ENCODE measurements at places on chromosomes 11 and 22.

- no peak for DNase-seq
Measured at GRCh38 chr22:26565181-26565580, 24.8 kb downstream of the TPST2 start.

GRCh38 chr22:21866833-21867527 lies 465 bp downstream of the MAPK1 start:
- DNase-seq = no peak

- peak; percentile 81 for DNase-seq
Measured at GRCh38 chr11:797296-798092, 587 bp downstream of the SLC25A22 start.

GRCh38 chr22:25728071-25728470 lies 13.9 kb upstream of the MYO18B start:
- no peak for DNase-seq

GRCh38 chr11:113839842-113840241 lies 35.5 kb downstream of the USP28 start:
- DNase-seq = no peak

DNA sequence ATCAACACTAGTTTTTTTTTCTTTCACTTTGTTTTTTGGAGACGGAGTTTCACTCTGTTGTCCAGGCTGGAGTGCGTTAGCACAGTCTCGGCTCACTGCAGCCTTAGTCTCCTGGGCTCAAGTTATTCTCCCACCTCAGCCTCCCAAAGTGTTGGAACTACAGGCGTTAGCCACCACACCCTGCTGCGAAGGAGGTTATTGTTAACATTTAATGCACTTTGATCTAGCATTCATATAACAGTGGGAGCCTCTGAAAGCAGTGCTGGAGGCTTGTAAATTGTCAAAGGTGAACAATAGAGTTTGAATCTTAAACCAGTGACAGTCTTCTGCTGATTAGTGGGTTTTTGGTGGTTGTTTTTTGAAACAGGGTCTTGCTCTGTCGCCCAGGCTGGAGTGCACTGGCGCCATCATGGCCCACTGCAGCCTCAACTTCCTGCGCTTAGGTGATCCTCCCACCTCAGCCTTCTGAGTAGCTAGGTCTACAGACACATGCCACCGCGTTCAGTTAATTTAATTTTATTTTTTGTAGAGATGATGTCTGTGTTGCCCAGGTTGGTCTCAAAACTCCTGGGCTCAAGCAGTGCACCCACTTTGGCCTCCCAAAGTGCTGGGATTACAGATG lies 96.9 kb upstream of the HORMAD2 start:
- no peak for DNase-seq

DNA sequence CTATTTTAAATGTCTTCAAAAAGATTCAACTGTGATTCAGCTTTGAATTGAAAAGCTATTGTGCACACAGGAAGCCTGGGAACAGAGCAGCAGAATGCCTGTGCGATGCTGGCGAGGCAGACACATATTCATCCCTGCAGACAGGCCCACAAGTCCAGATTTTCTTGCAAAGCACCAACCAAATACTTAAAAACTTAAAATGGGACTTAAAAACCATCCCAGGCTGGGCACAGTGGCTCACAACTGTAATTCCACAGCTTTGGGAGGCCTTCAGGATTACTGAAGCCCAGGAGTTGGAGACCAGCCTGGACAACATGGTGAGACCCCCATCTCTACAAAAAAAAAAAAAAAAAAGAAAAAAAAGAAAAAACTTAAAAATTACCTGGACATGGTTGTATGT lies 122.6 kb upstream of the SERPIND1 start:
- no peak for DNase-seq
